CD4-positive, alpha-beta T cell treated with Interleukin-4 for 1 hour (primary cell): ENCODE measurements at places on chromosomes 2 and 18.

- no peak for DNase-seq
Measured at GRCh38 chr18:57900906-57901435, 97.9 kb upstream of the ATP8B1 start.

DNA sequence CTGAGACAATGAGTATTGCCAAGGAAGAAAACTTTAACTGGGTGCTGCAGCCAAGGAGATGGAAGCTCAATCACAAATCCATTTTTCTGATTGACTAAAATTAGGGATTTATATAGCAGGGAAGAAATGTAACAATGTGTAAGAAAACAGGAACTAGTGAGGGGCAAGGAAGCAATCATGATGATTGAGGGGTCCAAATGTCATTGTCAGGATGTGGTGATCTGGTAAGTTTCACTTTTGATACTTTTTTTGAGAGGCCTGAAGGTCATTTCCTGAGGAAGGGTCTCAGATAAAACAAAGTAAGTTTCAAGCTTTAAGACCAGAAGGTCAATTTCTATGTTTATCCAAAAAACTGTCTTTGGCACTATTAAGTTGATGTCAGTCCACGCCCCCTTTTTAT, 12.0 kb upstream of the GCC2 start:
- no peak for DNase-seq

GRCh38 chr2:73020306-73020656, 51.2 kb downstream of the SFXN5 start:
- no peak for DNase-seq

DNA sequence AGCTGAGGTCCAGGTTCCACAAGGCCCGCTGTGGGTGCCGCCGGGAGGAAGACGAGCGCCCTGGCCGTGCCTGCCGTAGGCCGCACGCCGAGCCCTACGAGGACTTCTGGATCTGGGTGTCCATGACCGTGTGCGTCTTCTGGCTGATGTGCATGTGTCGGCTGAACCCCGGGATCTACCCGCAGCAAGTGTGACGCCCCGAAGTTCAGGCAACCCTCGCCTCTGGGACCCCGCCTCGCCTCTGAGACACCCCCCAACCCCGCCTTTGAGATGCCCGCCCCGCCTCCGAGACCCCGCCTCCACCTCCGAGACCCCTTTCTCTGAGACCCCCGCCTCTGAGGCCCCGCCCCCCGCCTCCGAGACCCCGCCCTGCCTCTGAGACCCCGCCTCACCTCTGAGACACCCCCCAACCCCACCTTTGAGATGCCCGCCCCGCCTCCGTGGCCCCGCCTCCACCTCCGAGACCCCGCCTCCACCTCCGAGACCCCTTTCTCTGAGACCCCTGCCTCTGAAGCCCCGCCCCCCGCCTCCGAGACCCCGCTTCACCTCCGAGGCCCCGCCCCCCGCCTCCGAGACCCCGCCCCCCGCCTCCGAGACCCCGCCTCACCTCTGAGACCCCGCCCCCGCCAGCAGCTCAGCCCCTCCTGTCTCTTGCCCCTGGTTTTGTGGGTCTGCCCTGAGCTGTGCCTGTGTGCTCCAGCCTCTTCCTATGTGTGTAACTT, 3.7 kb downstream of the RTP5 start:
- DNase-seq = no peak

DNA sequence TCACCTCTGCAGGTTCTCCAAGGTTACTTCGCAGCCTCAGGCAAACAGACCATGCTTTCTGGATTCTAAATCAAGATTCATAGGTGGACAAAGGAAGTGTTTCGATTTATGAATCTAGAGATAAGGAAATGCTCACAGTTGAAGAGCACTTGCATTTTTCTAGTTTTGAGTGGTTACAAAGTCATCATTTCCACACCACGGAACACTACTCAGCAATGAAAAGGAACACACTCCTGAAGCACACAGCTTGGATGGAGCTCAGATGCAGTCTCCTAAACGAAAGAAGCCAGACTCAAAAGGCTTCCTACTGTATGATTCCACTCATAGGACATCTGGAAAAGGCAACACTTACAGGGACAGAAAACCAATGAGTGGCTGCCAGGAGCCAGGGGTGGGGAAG, 31.7 kb downstream of the SDC1 start:
- no peak for DNase-seq

DNA sequence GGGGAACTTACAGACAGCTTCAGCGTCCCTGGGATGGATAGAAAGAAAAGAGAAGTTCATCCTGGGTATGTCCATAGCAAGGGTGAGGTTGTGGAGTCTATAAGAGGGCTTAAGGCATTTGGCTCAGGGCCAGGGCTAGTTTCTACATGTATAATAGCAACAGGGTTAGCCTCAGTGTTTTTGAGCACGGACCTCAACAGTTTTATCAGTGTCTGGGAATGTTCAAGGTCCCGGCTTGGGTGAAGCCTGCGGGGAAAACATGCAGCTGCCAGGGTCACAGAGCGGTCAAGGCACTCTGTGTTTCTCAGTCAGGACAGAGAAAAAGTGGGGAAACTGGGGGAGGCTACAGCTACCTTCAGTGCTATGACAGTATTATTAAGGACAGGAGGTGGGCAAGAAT, 427.7 kb upstream of the HS6ST1 start:
- DNase-seq = no peak

GRCh38 chr2:222776792-222777191, 84.0 kb upstream of the ACSL3 start:
- no peak for DNase-seq

GRCh38 chr18:22015156-22015555, 154.2 kb upstream of the GATA6 start:
- DNase-seq = no peak

DNA sequence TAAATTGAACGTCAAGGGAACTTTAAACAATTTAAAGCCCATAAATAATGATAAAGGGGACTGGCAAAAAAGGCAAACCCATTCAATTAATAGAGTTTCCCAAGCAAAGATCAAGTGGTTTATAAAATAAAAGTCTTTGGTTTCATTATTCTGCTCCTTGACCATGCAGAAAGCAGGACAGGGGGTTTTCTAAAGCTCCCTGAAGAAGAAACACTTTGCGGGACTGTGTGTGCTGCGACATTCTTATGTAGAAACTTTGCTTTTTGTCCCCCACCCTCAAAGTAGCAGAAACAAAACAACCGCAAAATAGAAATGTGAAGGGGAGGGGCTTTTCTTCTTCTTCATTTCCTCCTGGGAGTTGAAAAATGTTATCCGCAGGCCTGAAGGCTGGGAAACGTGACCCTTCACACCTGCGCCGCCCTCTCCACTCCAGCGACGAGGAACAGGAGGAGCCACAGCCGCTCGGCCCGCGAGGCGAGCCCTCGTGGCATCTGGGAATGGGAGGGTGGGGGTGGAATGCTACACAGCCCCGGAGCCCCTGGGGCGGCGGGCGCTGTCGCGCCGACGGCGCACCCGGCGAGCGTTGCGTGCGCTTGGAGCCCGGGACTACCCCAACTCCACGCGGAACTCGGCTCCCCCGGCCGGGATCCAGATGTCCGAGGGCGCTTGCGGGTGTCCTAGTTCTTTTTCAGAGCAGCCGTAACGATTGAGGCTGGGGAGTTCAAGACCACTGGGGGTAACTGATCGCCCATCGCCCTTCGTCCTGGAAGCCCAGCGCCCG, 4.3 kb upstream of the GBX2 start:
- DNase-seq = no peak

DNA sequence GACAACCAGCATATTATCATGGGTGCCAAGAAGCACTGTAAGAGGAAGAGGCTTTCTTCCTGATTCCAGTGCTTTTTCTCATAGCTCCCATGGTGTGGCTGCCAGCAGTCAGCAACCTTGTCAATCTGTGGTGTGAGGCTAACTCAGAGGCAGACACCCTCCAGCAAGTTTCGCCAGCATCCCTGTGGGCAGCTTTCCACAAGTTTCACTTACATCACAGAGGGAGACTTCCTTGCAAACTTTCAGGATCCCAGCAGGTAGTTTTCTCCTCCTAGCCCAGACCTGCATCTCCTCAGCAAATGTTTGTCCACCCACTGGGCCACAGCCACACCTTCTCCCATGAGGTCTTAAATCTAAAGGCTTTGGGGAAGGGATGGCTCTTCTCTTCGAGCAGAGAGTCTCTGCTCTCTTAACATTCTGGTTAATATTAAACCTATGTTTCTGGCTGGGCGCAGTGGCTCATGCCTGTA, 9.1 kb downstream of the DNAH7 start:
- DNase-seq = no peak
